Cardiac fibroblast (primary cell): ENCODE measurements at places on chromosomes 13 and 19.

- DNase-seq = peak; percentile 44
Observed at GRCh38 chr19:1725100-1726064, 27.9 kb upstream of the ONECUT3 start.

DNA sequence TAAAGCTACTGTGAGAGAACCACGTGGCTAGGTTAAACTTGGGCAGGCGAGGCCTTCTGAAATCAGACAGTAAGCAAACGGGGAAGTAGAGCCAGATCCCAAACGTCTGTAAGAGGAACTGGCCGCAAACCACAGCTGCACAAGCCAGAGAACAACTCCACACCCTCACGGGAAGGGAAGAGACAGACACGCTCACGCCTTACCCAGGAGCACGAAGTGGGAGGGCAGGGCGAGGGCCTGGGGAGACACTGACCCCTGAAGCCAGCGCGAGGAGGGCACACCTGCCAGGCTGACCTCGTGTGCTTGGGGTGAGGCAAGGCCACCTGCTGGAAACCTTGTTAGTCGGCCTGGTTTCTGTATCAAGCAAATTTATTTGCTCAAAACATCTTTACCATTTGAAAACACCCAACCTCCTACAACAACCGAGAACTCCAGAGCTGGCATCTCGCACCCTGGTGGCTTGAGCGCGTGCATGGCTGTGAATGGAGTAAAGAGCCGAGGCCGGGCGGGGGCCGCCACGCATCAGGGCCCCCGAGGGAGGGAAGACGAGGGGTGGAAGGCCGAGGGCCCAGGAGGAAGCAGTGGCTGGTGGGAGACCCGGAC lies 7.3 kb downstream of the POLR2E start:
- no peak for DNase-seq

GRCh38 chr13:96481482-96481881 lies 391.6 kb downstream of the HS6ST3 start:
- DNase-seq = no peak

GRCh38 chr13:59452189-59452890 lies 711.4 kb downstream of the DIAPH3 start:
- no peak for DNase-seq

DNA sequence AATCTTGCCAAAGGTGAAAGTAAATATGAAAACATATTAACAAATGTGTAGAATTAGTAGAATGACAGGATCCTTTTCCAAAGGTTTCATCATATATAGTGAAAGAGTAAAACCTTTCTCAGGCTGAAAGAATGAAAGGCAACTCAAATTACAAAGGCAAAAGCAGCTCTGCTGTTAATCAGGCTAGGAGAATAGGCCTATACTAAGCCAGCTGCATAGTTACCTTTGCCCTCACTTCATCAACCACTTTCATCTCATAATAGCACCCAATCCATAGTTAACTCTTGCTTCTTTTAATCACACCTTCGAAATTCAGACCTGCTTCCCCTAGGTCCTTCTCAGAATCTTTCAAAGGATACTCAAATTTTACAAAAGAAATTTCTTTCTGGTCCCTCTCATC lies 1167.6 kb upstream of the ATXN8OS start:
- DNase-seq = no peak

DNA sequence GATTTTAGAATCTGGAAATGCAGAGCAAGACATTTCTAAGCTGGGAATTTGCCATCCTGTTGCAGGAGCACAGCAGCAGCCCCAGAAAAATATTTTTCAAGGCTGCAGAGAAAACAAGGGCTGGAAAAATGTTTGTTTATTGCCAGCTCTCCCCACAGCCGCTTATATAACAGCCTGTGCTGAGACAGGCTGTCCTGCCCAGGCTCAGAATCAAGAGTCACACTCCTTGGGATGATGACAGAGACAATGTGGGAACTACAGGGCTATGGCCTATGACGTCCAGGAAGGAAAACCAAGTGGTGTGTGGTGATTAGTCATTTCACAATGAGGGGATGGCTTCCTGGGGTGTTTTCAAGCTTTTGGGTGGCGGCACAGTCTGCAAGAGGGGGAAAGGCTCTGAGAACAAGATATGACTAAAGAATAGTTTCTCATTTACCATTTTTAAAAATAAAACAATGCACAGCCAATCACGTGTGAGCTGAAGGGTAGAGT lies 136.3 kb upstream of the SERP2 start:
- DNase-seq = peak; percentile 99

GRCh38 chr19:16363133-16363851 lies 38.7 kb downstream of the KLF2 start:
- no peak for DNase-seq
